Putamen (tissue), 1 donor: ENCODE measurements at places on chromosomes 12 and 14.
A peak's percentile ranks its signal among the peaks of the same experiment; 100 is the strongest.

GRCh38 chr12:122749569-122750332 lies 2.9 kb upstream of the DENR start:
- DNase-seq, result no peak

DNA sequence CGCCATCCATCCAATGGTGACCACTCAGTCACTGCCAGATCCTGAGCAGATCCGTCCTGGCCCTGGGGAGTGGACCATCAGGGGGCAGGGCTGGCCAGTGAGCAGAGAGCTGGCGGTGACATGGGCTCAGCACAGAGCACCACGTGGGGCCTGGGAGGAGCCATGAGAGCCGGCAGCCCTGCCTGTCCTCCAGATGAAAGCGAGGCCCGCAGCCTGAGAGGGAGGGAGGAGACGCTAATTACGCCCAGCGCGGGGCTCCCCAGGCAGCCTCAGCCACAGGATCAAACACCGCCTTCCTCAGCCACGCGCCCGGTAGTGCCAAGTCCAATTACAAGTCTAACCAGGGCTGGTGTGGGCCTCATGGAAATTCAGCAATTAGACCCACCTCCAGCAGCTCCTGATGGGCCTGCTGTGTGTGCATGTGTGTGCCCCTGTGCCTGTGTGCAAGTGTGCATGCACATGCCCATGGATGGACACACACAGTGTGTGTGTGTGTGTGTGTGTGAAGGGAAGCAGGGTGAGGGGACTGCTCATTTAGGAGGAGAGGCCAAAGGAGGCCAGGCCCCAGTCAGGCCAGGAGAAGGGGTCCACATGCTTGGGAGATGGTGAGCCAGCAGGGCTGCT lies 68.0 kb downstream of the KIF26A start:
- no peak for DNase-seq

- no peak for DNase-seq
These were observed 45.4 kb upstream of the SRP54 start for GRCh38 chr14:34937442-34937841.

- DNase-seq, result no peak
These were observed 1.4 kb upstream of the SOX5 start for GRCh38 chr12:23950775-23951451.

DNA sequence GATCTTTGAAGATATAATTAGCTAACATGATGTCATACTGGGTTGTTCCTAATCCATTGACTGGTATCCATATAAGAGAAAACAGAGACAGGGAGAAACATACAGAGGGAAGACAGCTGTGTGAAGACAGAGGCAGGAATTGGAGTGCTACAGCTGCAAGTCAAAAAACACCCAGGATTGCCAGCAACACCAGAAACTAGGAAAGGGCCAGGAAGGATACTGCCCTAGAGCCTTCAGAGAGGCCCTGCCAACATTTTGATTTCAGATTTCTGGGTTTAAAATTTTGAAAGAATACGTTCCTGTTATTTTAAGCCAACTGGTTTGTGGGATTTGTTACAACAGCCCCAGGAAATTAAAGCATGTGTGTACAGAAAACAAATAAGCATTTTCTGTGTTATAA lies 473.7 kb upstream of the FLRT2 start:
- DNase-seq, result no peak

DNA sequence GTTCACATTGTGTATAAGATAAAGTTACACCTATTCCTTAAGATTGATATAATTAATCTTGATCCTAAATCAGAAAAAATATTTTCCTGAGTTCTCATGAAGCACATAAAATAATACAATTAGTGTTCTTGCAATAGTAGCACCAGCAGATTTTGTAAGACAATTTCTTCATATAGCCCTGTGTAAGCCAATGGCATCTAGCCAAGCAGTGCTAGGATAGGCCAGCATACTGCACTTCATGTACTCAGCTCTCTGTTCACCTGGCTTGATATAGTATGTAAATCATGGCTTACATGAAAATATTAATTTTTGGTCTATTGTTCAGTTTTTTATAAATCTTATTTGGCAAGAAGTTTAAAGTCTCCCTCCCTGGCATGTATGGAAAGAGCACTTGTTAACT lies 1.9 kb downstream of the KLRF2 start:
- no peak for DNase-seq

GRCh38 chr14:20306079-20306423 lies 300 bp upstream of the TTC5 start:
- DNase-seq, result no peak

DNA sequence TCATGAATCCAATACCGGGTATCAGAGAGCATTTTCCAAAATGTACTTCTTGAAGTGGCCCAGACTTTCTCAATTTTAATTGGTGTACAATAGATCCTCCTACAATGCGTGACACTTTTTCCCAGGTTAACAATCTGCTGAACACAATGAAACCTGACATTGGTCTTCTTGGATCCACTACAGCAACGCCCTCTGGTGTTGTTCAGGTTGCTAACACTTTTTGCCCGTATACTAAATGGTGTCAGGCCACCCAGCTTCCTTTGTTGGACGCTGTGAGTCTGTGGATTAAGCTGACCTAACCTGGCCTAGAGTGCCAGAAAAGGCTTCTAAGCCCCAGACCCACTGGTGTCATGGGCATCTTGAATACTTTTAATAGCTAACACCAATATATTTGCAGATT lies 89.2 kb downstream of the KCNK10 start:
- DNase-seq, result no peak

- no peak for DNase-seq
These were observed 12.7 kb downstream of the PLBD2 start for GRCh38 chr12:113370923-113371682.

DNA sequence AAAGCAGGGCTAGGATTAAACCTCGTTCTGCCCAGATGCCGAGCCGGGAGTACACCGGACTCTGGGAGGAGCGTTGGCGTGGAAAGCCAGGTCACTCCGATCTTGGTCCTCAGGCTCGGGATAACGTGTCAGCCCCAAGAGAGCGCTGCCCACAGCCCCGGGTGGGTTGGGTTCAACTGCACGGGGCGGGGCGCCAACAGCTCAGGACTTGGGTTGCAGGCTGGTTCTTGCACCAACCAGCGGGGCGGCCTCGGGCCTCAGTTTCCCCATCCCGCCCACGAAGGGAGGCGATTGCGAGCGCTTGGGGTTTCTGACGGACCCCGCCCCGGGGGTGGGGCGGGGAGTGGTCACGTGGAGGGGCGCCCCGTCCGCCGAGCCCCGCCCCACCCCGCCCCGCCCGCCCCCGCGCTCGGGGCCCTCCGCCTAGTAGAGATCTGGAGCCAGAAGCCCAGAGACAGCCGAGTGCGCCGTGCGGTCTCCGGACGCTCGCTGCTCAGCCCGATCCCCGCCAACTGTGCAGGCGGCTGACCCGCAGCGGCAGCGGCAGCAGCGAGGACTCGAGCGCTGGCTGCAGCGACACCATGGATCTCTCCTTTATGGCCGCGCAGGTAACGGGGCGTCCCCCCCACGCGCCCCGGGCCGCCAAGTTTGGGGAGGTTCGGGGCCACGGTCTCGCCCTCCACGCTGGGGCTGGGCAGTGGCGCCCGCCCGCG lies at the start of gene C14orf132:
Gene C14orf132, plus strand, starts transcription at position 443 of the 713 bp plus-strand sequence. Its CDS starts 139 bp downstream, at position 582.
- DNase-seq, result peak; percentile 79

DNA sequence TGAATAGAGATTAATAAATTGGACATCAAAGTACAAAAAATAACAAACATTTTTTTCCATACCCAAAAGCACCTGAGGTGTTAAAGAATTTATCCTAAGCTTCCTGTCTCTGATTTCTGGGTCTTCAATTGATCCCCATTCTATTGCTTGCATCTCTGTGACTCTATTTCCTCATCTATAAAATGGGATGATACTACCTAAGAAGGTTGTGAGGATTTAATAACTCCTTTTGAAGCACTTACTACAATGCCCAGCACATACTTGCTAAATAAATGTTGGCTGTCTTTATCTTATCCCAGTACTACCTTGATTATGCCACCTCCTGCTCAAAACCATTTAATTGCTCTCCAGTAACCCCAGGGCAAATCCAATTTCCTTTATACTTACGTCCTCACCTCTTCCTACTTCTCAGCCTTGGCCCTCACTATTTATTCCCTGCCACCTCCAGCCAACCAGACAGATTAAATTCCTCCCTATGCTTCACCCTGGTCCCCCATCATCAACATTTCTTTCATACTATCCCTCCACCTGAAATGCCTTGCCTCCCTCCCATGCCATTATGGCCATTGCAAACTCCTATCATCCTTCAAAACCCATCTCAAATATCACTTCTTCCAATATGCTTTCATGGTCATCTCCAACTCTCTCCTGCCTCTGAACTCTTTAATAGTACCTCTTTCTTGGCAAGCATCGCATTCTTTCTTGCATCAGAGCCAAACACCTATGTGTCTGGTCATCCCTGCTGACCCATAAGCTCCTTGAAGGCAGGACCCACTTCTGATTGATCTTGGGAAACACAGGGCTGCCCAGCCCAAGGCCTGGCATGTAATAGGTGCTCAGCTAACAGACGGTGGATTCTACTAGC lies 7.9 kb upstream of the ASIC1 start:
- no peak for DNase-seq

GRCh38 chr14:50667684-50667995 lies 466 bp downstream of the SAV1 start:
- no peak for DNase-seq

DNA sequence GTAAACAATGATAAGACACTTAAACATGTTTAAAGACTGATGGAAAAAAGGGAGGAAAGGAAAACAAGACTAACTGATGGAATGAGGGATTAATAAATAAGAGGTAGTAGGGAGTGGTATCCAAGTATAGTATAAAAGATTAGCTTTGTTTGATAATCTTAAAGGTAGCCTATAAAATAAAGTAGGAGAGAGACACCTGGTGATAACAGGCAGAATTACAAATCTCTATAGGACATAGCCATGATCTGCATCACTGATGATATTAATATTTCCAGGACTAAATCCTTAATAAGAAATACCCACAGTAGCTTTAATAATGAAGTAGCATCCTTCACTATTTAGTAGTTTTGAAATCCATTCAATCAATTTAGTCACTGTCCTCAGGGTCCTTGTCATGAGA lies 30.4 kb downstream of the DLGAP5 start:
- DNase-seq, result no peak

DNA sequence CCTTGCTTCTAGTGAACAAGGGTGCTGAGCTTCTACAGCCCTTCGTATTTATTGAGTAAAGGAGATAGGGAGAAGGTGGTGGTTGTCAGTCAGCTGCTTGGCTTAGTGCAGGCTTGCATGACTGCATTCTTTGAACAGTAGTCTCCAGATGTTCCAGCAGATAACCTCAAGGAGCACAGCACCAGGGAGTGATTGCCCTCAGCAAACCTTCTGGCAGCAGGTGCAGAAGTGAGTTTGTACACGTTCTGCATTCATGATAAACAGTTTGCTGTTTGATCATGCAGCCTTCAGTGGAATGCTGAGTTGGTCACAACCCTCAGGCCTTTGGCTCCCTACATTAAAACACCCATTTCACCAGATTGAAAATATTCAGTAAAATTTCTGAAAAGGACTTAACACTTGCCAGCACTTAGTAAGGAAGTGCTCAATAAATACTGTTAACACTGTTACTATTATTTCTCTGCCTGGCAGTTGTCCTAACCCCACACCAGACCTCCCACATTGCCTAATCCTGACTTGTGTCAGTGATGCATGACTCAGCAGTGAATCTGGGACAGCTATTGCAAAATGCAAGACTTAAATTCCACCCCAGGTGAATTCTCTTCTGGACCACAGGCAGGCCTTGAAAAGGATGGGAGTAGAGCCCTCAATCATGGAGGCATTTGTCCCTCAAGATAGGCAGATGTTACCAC lies 18.9 kb upstream of the CARMIL3 start:
- peak; percentile 70 for DNase-seq

DNA sequence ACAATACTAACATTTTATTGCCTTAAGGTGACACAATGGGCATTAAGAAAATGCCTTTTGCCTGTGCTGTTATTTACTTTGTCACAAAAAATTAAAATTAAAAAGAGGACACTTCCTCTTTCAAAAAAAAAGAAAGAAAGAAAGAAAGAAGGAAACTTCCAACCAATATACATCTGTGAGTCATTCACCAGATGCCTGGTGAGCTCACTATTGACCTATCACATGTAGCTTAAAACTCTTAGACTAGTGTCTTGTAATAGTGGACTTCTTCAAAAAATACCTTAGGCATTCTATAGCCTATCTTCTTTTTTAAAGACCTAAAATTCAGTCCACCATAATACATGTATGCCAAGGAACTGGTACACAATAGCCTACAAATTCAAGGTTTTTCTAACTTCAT lies 4.9 kb upstream of the SOX5 start:
- DNase-seq, result no peak

DNA sequence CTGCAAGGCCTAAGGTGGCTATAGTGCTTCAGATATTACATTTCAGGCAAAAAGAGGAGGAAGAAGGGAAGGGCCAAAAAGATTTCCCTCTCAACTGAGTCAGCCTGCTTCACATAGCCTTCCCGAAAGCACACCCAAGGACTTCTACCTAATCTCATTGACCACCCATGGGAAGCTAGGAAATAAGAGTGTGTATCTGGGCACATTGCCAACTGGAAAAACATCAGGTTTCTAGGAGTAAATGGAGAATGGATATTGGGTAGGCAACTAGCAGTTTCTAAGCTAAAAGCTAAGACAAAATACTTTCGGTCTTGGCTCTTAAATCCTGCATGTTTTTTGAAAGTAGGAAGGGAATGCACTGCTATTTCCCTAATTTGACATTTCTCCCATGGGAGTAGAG lies 221.7 kb upstream of the GRIP1 start:
- no peak for DNase-seq

DNA sequence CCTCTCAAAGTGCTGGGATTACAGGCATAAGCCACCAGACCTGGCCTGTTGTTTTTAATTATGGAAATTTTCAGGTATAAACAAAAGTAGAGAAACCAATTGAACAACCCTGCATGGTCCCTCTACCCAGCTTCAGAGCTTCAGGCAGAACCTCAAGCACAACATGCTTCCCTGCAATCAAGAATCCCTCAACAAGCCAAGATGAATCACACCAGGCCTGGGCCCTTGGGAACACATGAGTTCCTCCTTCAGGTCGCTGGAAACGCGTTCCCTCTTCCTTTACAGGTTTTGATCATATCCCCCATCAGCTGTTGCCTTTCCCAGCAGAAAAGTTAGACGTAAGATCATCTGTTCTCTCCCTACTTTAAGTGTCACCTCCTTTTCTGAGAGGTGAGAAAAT lies 20.5 kb upstream of the CORO1C start:
- DNase-seq, result no peak

DNA sequence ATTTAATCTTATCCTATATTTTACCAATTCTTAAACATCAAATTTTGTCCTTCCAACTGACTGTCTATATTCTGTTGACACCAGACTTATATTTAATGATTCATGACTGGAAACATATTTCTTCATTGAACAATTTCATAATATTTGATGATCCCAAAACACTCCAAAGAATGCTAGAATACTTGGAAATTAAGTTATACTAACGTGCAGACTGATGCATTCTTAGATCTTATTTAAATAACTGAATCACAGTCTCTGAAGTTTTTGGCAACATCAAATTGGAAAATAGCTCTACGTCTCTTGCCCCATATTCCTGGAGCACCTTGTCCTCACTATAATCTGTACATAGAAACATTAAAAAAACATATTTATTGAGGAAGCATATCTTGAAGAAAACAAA lies 127.4 kb downstream of the HMGA2 start:
- no peak for DNase-seq

GRCh38 chr12:69431591-69432222 lies 38.5 kb upstream of the FRS2 start:
- DNase-seq, result no peak
